ENCODE measurements at places on chromosomes 13 and 19. TPM values are rescaled to one million over a fixed set of nuclear protein-coding genes. Genes with fewer than 3 reads are reported as not detected.

- peak; percentile 61 for DNase-seq
These were observed 194.4 kb downstream of the GGACT start for GRCh38 chr13:100394005-100394695.

Gene RYR1
- polyA plus RNA-seq = not detected

Gene ZNF99
- not detected for polyA plus RNA-seq

GRCh38 chr13:50991579-50992521 is 82.3 kb downstream of the RNASEH2B start:
- no peak for DNase-seq

DNA sequence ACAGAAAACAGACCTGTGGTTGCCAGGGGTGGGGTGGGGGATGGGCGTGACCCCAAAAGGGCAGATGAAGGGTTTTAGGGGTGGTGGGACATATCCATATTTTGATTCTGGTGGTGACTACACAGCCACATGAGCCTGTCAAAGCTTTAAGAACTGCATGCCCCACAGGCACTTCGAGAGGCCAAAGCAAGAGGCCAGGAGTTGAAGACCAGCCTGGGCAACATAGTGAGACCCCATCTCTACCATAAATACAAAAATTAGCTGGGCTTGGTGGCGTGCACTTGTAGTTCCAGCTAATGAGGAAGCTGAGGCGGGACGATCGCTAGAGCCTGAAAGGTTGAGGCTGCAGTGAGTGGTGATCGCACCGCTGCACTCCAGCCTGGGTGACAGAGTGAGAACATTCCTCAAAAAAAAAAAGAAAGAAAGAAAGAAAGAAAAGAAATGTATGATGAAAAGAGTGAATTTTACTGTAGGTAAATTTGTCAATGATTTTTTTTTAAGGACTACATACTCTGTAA is 18.9 kb upstream of the BCL3 start:
- DNase-seq = no peak

DNA sequence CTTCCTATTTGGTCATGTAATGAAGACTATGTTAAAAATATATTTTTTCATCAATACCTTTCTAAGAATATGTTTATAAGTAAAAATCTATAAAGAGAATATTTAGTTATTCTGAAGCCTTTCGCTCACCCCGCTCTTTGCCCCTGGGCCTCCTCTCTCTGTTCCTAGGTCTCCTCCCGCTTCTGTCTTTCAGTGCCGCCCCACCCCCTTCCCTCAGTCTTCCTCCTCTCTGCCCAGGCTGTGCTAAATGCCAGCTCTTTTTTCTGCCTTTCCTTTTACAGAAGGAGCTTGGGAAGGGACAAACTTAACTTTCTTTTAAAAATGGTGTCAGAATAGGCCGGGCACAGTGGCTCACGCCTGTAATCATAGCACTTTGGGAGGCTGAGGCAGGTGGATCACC is 22.8 kb downstream of the HIF3A start:
- no peak for DNase-seq

- DNase-seq = no peak
These were observed 58.8 kb upstream of the KCTD15 start for GRCh38 chr19:33737681-33738371.

DNA sequence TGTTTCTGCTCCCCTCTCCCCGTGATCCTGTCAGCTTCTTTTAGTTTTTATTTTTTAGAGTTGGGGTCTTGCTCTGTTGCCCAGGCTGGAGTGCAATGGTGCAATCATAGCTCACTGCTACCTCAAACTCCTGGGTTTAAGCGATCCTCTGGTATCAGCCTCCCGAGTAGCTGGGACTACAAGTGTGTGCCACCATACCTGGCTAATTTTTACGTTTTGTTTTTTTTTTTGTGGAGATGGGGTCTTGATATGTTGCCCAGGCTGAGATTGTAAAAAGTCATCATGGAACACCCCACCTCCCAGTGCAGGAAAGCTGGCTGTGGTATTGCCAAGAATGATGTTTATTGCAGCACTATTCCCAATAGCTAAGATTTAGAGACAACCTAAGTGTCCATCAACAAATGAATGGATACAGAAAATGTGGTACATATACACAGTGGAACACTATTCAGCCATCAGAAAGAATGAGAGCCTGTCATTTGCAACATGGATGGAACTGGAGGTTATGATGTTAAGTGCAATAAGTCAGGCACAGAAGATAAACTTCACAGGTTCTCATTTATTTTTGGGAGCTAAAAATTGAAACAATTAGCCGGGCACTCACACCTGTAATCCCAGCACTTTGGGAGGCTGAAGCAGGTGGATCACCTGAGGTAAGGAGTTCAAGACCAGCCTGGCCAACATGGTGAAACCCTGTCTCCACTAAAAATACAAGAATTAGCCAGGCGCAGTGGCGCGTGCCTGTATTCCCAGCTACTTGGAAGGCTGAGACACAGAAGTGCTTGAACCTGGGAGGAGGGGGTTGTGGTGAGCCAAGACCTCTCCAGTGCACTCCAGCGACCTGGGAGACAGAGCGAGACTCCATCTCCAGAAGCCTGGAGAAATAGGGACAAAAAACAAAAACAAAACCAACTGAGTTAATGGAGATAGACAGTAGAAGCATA is 6.6 kb upstream of the KLK15 start:
- no peak for DNase-seq

GRCh38 chr19:31448221-31448657 is 99.0 kb upstream of the TSHZ3 start:
- peak; percentile 89 for DNase-seq

DNA sequence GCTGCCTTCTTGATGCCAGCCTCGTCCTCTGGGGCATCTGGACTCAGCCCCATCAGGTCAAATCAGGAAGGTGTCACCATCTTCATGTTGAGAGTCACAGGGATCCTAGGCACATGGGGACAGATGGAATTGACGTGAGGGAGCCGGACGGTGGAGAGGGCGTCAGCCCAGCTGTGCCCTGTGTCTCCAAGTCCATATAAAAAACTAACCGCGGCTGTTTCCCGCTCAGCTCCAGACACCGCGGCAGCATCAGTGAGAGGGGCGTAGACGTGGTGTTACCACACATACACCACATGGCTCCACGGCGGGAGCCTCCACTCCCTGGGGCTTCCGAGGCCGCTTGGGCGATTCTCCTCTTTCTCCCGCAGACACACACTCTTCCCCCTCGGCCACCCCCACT is 5.6 kb upstream of the PRR36 start:
- no peak for DNase-seq

- no peak for DNase-seq
These were observed 814.4 kb downstream of the EFNB2 start for GRCh38 chr13:105721016-105721415.

Gene ZNF578
- polyA plus RNA-seq = 4.3 TPM

Gene FUT2
- not detected for polyA plus RNA-seq

- DNase-seq = peak; percentile 88
These were observed 63.9 kb downstream of the LATS2 start for GRCh38 chr13:20997301-20998161.

DNA sequence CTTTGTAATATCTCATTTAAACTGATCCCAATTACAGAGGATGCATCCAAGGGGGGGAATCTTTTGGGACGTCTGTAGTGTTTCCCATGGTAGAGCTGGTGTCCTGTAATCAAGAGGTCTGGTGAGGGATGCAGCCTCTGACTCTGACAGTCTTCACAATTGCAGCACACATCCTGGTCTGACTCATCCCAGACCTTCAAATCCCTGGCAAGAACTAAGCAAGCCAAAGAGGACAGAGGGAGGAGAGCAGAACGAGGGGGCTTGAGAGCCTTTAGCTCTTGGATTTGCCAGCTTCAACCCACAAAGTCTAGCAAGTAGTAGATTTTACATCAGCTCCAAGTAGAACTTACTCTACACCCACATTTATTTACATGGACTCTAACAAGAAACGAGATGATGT is 17.3 kb upstream of the FCGBP start:
- no peak for DNase-seq

Gene FPR1
- not detected for polyA plus RNA-seq

DNA sequence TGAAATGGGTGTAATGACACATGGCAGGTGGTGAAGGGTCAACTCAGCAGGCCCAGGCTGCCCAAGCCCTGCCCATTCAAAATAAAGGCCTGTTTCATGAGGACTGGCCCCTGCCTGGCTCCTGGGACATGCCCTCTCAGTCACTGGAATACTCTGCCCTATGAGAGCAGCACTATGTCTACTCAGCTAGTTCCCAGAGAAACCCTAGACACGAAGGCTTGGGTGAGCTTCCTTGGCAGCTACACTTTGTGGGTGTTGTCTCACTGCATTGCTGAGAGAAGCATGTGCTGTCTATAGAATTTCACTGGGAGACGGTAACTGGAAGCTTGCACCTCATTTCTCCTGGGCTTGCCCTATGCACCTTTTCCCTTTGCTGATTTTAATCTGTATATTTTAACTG is 752.8 kb downstream of the LIG4 start:
- no peak for DNase-seq

GRCh38 chr19:27860309-27860934 is 1352.5 kb downstream of the UQCRFS1 start:
- no peak for DNase-seq

DNA sequence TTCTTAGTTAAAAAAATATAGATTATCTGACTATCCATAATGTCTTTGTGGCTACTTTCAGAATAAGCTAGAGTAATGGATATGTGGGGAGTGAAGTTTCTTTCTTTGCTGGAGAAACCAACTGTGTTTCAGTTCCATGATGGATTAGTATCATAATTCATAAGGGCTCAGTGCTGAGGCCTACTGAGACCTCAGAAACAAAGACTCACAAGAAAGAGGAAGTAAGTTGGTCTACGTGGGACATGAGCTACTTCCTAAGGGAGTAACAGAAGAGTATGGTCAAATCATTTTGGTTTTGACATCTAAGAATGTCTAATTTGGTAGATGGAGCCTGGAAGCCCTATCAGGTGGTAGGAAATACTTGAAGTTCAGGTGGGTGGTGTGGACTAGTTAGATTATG is 99.0 kb upstream of the HTR2A start:
- DNase-seq = no peak

GRCh38 chr13:40518481-40518882 is 148.0 kb downstream of the FOXO1 start:
- DNase-seq = no peak

Gene SPTBN4
- polyA plus RNA-seq = 1.9 TPM

GRCh38 chr13:98525456-98526181 is 51.3 kb downstream of the STK24 start:
- no peak for DNase-seq

- DNase-seq = no peak
These were observed 822 bp upstream of the ZBTB7A start for GRCh38 chr19:4067396-4068046.

DNA sequence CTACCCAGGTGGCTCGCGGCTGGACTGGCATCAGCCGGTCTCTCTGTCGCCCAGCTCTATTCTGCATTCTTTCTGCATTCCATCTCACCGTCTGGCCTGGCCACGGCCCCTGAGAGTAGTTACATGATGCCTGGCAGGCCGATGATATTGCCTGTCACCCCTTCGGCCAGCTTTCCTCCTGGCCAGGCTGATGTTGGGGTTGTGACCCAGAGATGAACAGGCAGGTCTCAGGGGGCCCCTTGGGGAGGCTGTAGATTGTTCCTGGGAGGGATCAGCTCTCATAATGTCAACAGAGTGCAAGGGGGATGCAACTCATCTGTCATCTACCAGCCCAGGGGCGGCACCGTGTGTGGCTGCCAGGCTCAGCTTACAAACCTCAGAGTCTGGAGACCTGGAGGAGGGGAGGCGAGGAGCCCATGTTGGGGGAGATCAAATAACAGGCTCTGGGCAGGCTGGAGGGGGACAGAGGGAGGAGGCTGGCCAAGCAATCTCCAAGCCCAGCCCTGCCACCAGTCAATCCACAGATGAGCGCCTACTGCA is 13.6 kb upstream of the FBXO17 start:
- no peak for DNase-seq

- DNase-seq = no peak
These were observed 277.9 kb downstream of the ZNF536 start for GRCh38 chr19:30649934-30650614.

DNA sequence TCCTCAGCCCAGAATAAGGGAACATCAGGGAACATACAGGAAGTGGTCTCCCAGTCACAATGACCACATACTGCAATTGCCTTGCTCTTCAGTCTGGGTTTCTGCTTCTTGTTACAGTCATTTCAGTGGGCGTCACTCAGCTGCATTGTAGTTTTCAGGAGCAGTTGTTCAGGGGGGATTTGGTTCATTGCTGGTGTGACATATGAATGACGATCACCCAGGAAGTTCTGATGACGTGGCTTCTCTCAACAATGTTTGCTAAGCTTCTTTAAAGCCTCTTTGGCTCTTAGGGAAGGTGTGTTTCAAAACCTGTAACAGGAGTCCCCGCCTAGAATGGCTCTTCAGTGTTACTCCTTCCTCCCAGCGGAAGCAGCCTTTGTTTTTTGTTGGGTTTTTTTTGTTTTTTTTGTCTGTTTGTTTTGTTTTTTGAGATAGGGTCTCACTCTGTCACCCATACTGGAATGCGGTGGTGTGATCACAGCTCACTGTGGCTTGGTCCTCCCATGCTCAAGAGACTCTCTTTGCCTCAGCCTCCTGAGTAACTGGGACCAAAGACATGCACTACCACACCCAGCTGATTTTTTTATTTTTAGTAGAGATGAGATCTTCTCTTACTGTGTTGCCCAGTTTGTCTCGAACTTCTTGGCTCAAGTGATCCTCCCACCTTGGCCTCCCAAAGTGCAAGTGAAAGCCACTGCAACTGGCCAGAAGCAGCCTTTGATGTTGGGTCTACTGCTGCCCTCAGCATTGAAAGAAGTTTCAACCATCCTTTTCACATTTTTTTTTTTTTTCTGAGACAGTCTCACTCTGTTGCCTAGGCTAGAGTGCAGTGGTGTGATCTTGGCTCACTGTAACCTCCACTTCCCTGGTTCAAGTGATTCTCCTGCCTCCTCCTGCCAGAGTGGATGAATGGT is 1.4 kb upstream of the SCEL start:
- no peak for DNase-seq

Gene IL27RA
- 4.5 TPM for polyA plus RNA-seq

Gene DDX39A
- polyA plus RNA-seq = 25.7 TPM

GRCh38 chr13:91891141-91891540 is 492.7 kb downstream of the GPC5 start:
- DNase-seq = no peak

DNA sequence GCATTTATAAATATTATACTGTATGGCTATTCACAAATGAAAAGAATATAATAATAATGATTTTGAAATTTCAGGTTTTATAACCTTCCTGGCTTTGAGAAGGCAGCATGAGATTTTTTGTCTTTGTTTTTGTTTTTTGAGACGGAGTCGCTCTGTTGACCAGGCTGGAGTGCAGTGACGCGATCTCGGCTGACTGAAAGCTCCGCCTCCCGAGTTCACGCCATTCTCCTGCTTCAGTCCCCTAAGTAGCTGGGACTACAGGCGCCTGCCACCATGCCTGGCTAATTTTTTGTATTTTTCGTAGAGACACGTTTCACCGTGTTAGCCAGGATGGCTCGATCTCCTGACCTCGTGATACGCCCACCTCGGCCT is 64.1 kb downstream of the ZNF429 start:
- DNase-seq = no peak

DNA sequence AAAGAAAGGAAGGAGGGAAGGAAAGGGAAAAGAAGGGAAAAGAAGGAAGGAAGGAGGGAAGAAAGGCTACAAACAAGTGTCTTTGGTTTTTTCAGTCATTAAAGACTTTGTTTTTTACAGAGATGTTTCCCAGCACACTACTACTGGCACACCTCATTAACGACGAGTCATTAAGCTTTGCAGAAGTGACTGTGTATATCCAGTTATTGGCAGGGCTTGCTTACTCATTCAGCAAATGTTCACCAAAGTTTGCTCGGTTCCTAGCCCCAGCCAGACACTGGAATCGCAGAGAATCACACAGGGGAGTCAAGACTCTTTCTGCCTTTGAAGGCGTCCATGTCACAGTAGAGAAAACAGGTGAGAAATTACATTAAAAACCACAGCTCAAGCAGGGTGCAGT is 4.3 kb downstream of the NLRP12 start:
- DNase-seq = no peak

Data from AG04450 (cell line).